ENCODE measurements at places on chromosomes 7 and 10. TPM values are rescaled to one million over a fixed set of nuclear protein-coding genes. Genes with fewer than 3 reads are reported as not detected.
A peak's percentile ranks its signal among the peaks of the same experiment; 100 is the strongest.

DNA sequence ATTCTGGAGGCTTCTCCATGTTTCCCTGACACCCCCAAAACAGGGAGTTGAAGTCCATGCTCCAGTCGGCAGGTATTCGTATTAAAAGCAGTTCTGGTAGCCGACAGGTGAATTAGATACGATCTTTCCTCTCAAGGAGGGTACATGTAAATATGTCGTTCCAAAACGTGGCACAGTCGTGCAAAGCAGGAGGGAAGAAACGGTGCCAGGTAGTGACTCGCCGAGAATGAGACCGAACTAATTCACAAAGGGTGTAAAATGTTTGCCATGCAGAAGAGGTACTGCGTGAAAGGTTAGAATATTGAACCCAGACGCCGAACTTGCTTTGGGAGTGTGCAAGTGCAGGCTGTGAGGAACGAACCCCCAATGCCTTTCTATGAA, 483 bp downstream of the EDRF1 start:
- no peak for DNase-seq

DNA sequence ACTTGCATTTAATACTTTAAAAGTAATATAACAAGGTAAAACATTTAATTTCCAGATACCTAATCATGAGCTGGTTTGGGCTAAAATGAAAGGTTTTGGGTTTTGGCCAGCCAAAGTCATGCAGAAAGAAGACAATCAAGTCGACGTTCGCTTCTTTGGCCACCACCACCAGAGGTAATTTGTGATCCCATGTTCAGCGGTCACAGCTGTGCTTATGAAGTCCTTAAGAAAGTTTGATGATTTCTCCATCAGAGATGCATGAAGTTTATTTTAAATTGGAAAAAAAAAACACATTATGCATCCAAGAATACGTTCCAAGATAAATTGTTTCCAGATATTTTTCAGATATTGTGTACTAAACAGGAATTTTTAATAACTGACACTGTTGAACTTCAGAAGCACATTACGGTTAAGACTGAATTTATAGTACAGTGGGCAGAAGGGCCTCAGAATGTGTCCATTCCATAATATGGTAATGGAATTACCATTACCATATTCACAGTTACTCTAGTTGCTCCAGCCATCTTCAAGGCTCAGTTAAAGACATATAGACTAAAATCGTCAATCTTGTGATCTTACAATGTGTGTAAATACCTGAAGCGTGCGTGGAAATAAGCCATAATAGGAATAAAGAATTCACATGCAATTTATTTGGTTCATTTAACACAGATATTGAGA, 106.8 kb downstream of the ZMYND11 start:
- no peak for DNase-seq

DNA sequence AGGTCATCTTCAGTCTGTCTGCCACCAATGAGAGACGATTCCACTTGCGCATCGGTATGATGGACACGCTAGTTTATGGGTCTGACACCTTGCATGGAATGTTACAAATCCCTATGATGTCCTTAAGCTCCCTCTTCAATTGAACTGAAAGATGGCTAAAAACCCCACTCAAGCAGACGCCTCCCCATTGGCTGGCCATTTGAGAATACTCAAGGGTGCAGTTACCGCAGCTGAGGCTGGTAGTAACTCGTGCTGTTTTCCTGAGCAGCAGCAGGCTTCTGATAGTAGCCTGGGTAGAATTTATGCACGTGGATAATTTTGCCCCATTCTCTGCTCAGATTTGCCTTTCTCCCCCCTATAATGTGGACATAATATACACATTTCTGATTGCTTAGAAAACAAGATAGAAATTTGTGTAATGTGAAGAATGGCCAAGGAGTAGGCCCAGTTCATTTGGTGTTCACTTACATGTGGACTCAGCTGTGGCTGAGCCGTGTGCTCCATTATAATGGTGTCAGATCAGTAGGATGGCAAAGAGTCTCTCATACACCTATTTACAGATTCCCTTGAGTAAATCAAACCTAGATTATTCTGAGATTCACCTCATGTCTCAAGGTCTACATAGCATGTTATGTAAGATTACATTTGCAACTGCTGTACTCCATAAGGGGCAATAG, 142.8 kb downstream of the HIBADH start:
- DNase-seq, result no peak

DNA sequence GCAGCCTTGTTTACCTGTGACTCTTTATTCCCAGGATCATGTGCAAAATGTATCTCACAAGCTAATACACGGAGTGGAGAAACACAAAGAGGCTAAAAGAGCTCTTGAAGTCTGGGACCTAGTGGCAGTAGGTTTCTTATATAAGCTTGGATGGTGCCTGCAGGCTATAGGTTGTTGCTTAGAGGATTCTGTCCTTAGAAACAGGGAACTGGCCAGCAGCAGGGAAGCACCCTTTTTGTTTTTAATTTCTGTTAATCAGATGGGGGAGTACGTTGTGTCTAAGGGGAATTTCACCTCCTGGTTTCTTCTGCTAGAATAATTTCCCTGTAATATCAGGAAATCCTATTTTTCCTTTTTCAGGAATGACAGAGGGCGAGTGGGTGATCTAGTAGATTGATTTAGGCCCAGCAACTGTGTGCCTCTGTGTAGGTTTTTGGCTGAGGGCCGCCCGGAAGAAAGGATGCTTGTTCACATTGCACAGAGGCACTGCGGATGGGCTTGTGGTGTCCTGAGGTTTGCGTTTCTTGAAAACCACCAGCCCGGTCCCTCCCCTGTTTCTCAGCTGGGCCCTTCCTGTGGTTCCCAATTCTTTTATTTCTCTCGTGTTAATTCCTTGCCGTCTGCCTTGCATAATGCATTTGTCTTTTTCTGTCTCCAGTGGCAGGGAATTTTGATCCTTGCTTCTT, 158.0 kb downstream of the CAMK1D start:
- no peak for DNase-seq

- no peak for DNase-seq
Observed at GRCh38 chr7:94382746-94383145, 11.9 kb upstream of the COL1A2 start.

- no peak for DNase-seq
Observed at GRCh38 chr10:26455567-26456315, 17.6 kb downstream of the APBB1IP start.

GRCh38 chr10:71604324-71605018, 115.1 kb downstream of the C10orf105 start:
- peak; percentile 67 for DNase-seq

DNA sequence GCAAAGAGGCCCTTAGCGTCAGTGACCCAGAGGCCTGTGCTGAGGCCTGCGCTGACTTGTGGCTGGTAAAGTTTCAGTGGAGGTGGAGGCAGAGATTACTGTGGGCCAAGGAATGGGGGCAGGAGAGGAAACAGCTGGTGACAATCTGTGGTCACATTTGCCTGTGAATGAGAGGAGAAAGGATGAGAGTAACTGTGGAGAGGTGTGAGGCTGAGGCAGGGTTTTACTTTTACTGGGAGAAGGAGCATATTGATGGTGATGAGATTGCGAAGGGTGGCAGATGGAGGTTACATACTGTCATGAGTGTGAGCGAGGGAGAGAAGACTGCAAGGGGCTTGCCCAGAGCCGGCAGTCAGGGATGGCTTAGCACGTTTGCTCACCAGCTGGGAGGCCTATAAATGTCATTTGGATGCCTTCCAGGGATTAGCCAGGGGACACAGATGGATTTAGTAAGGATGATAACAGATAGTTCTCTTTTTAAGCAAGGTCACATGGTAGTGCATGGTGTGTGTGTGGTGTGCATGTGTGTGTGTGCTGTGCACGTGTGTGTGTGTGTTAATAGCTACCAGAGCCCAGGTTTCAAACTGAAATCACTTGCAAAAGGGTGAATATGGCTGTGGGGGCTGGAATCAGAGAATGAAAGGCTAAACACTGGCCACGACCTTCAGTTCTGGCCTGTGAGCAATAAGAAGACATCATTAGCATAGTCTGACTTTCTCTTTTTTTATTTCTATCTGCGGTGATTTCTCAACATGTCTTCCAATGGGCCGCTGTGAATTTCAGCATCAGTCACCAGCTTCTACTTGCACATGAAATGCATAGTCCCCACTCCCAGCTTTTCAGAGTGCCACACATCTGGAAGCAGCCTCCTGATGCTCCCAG, 291.5 kb upstream of the ZNF32 start:
- no peak for DNase-seq

- peak; percentile 76 for DNase-seq
Observed at GRCh38 chr10:79223091-79224048, 123.9 kb upstream of the PPIF start.

- DNase-seq, result no peak
Observed at GRCh38 chr10:120607016-120607709, 150.1 kb downstream of the PLPP4 start.

GRCh38 chr10:71779641-71780040, 6.3 kb upstream of the VSIR start:
- no peak for DNase-seq

DNA sequence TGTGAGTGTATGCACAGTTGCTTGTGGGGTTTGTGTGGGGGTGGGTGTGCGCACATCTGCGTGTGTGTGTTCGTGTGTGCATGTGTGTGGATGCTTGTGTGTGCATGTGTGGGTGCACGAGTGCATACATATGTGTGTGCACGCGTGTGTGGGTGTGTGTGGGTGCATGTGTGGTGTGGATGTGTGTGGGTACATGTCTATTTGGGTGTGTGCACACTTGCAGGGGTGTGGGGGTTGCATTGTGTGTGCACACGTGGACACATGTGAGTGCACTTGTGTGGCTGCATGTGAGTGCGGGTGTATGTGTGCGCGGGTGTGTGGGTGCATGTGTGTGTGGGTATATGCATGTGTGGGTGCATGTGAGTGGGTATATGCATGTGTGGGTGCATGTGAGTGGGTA, 73.7 kb downstream of the NKX6-2 start:
- no peak for DNase-seq

GRCh38 chr7:81688622-81689411, 81.0 kb downstream of the HGF start:
- no peak for DNase-seq

DNA sequence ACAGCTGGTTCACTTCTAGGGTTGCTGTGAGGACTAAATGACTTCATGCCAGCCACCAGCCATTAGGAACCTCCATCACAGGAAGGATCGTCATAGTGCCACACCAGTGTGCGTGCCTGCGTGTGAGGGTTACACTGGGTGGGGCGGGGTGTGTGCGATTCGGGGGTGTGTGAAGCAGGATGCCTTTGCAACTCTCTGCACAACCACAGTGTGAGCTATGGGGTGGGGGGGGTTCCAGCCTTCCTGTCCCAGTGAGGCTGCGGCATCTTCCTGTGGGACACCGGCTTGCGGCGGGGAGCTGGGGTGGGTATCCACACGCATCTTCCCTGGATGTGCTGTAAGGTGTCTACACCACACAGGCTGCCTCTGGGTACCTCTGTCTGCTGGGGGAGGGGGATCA, 6.9 kb upstream of the ELFN1 start:
- DNase-seq, result no peak

DNA sequence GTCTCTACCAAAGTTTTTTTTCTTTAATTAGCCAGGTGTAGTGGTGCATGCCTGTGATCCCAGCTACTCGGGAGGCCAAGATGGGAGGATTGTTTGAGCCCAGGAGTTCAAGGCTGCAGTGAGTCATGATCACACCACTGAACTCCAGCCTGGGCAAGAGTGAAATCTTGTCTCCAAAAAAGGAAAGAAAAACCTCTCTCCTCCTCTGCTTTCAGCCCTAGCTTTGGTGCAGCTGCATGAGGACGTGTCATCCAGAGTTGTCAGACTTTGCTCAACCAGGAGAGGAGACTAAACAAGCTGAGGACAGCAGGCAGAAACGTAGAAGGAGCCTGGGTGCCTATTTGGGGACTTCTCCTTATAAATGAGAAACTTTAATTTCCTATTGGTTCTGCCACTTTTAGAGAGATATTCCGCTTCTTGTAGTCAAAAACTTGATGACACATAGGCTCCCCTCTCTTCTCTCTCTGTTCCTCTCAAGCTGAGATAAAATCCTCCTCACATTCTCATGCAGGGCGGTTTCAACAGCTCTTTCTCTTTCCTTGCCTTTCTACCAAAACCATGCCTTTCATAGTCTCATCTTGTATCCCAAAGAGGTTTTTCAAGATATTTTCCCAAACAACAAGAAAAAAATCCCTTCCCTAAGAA, 205.4 kb downstream of the ARHGAP12 start:
- no peak for DNase-seq

- DNase-seq, result peak; percentile 40
Observed at GRCh38 chr10:69362471-69362954, 54.2 kb downstream of the TACR2 start.

DNA sequence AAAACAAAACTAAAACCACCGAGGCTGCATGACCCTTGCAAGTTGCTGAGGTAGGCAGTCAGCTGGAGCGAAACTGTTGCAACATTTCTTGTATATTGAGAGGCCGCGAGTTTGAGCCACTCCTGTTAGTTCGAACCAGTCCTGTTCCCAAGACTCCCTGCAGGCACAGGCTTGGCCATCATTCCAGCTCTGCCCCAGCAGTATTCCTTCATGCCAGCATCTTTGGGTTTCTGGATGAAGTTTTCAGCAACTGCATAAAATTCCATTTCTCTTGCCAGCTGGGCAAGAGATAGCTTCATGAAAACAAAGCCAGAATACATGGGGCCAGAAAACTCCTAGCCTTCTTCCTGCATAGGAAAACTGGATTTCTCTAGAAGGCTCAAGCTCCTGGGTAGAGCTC, 207.6 kb downstream of the FRMD4A start:
- peak; percentile 15 for DNase-seq

- peak; percentile 75 for DNase-seq
Observed at GRCh38 chr10:63798599-63799498, 277.6 kb downstream of the REEP3 start.

DNA sequence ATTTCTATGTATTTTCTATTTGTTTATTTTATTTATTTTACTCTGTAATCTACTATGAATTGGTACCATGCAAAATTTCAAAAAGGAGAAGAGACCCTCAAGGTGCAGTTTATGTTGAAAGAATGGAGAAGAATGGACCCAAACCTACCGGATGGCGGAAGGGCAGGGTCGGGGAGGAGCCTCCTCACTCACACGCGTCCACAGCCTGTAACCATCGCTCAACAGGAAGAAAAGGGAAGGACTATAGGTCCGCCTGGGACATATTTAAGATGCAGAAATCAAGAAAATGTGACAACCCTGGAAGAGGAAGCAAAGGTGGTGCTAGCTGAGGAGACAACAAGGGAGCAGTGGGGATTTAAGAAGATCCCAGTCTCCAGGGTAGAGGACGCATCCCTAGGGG, 158.4 kb downstream of the COBL start:
- DNase-seq, result no peak

The OLAH gene
- total RNA-seq, result not detected

The AGBL3 gene
- 4.1 TPM for total RNA-seq

The GCK gene
- total RNA-seq, result 0.95 TPM

The CNPY1 gene
- total RNA-seq, result not detected

The GIMAP7 gene
- total RNA-seq, result 16.9 TPM

The ELFN1 gene
- total RNA-seq, result 1.4 TPM

The TFEC gene
- total RNA-seq, result 4.2 TPM

The LIPJ gene
- not detected for total RNA-seq

The KIF20B gene
- 2.9 TPM for total RNA-seq

The SRRM3 gene
- 1.6 TPM for total RNA-seq

The ITPRID1 gene
- total RNA-seq, result 0.43 TPM

The SHTN1 gene
- 36.7 TPM for total RNA-seq

All from mucosa of gallbladder (tissue), 1 donor.